ENCODE measurements at places on chromosomes 6 and 20. TPM values are rescaled to one million over a fixed set of nuclear protein-coding genes. Genes with fewer than 3 reads are reported as not detected.

Gene RBPJL
- total RNA-seq = not detected

Gene CASS4
- 5.8 TPM for total RNA-seq

Gene GFOD1
- 2.5 TPM for total RNA-seq

Gene SALL4
- not detected for total RNA-seq

Gene CLDN20
- not detected for total RNA-seq

Gene LY6G5B
- total RNA-seq = 23.5 TPM

Gene VSX1
- not detected for total RNA-seq

Gene PERP
- total RNA-seq = 3.5 TPM

Gene PAK5
- not detected for total RNA-seq
